ENCODE measurements at places on chromosomes 1 and 21.
A peak's percentile ranks its signal among the peaks of the same experiment; 100 is the strongest.

- no peak for DNase-seq
These were observed 34.6 kb upstream of the FMO3 start for GRCh38 chr1:171055966-171056643.

GRCh38 chr1:92424381-92424780 lies 62.3 kb downstream of the GFI1 start:
- DNase-seq: no peak

- no peak for DNase-seq
These were observed 241.4 kb upstream of the JUN start for GRCh38 chr1:59025201-59025600.

DNA sequence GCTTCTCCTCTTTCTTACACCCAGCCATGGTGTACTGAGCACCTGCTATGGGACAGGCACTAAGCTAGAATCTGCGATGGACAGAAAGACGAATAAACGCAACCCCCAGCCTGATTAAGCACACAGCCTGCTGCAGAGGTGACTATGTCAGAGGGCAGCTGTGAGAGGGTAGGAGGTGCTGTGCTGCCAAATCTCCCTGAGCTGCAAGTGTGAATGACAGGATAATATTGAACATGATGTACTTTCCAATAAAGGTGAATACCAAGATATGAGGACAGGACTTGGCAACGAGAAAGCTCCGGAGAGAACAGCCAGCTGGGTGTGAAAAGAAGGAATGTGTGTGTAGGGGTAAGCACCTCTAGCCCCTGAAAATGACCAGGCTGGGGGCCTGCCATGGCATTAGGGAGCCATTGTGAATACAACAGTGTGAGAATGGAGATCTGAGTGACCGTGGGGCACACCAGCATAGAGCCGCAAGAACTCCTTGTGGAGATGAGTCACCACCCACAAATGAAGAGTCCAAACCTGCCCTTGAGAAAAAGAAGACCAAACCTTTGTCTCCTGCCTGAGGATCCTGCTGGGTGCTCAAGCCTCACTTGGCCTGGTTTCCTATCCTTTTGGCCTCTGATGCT lies 83.0 kb upstream of the ATF3 start:
- no peak for DNase-seq

GRCh38 chr1:201085902-201086735 lies 26.1 kb downstream of the CACNA1S start:
- peak; percentile 29 for DNase-seq

DNA sequence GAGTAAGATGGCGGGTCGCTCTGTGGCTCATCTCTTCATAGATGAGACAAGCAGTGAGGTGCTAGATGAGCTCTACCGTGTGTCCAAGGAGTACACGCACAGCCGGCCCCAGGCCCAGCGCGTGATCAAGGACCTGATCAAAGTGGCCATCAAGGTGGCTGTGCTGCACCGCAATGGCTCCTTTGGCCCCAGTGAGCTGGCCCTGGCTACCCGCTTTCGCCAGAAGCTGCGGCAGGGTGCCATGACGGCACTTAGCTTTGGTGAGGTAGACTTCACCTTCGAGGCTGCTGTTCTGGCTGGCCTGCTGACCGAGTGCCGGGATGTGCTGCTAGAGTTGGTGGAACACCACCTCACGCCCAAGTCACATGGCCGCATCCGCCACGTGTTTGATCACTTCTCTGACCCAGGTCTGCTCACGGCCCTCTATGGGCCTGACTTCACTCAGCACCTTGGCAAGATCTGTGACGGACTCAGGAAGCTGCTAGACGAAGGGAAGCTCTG lies 2.4 kb downstream of the TNFAIP8L2 start:
- no peak for DNase-seq

- no peak for DNase-seq
These were observed 446.8 kb downstream of the PLPP3 start for GRCh38 chr1:56132520-56132919.

GRCh38 chr1:43979528-43980254 lies 681 bp downstream of the B4GALT2 start:
- DNase-seq: no peak

Measured in CD4-positive, alpha-beta memory T cell (primary cell).